Left hindlimb (tissue), 1 donor: ENCODE measurements at places on chromosomes 3 and 15.

DNA sequence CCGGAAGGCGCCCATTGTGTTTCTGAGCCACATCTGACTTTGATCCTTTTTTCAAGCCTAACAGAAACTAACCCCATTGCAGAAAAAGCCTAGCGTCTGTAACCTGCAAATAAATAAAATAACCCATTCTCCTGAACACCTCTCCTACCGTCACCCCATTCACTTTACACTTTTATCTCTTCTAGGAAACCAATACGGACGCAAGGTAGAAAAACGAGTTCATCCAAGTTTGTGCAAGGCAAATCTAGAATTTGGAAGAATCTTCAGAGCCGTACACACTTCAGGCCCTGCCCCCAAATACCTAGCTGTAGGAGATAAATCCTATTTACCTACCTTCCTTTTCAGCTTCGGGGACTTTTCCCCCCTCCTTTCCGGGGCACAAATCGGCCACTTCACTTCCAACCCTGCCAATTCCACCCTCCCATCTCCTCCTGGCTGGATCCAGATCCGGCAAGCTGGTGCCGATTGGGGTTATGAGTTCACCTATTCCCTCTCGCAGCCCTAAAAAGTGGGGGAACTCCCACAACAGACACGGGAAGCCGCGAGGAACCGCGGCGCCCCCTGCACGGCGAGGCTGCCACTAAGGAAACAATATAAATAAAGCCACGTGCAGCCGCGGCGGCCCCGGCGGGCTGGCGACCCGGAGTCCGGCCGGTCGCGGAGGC, 987 bp downstream of the PRTG start:
- peak; percentile 51 for DNase-seq

- no peak for DNase-seq
These were observed 112.1 kb downstream of the IQSEC1 start for GRCh38 chr3:12961007-12961696.

- no peak for DNase-seq
These were observed 7.6 kb downstream of the NSUN3 start for GRCh38 chr3:94070341-94070911.

DNA sequence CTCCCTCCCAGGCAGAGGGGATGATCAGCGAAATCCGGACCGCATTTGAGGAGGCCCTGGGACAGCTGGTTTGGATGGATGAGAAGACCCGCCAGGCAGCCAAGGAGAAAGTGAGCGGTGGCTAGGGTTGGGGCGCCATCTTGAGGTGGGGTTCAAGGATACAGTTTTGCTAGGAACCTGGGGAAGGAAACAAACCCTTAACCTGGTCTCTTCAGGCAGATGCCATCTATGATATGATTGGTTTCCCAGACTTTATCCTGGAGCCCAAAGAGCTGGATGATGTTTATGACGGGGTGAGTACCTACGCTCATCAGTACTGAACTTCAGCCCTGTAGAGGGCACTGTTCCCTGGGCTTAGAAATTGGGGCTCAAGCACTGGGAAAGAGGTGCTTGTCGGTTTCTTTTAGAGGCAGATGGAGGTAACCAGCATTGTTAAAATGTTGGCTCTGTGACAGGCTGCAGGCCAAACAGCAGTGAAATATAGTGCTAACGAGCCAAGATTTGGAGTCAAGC, 9.6 kb upstream of the PSMD2 start:
- no peak for DNase-seq

GRCh38 chr3:55333923-55334322, 153.2 kb downstream of the WNT5A start:
- no peak for DNase-seq

DNA sequence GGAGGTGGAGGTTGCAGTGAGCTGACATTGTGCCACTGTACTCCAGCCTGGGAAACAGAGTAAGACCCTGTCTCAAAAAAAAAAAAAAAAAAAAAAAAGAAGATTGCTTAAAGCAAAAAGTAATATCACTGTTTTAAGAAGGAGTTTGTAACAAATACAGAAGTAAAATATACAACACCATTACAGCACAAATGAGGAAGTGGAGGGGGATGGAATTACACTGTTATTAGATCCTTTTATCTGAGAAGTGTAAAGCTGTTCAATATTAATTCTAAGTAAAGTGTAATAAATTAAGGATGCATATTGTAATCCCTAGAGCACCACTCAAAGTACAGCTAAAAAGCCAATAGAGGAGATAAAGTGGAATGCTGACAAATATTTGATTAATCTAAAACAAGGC, 47.0 kb upstream of the SNRPA1 start:
- no peak for DNase-seq

DNA sequence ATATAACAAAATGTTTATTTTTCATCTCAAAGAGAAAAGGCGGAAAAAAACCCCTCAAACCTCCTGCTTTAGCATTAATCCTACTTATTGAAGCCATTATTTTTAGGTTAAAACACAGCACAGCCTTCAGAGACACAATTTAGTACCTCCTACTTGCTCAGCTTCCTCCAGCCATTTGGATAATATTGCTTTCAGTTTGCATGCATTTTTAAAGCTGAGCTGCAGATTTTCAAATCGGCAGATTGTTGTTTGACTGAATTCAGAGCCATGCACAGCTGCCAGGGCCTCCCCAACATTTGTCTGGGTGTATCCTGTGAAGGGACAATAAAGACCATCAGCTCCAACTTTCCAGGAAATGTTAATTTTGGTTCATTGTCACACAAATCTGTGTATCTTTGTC, 14.5 kb downstream of the POU1F1 start:
- DNase-seq: no peak

DNA sequence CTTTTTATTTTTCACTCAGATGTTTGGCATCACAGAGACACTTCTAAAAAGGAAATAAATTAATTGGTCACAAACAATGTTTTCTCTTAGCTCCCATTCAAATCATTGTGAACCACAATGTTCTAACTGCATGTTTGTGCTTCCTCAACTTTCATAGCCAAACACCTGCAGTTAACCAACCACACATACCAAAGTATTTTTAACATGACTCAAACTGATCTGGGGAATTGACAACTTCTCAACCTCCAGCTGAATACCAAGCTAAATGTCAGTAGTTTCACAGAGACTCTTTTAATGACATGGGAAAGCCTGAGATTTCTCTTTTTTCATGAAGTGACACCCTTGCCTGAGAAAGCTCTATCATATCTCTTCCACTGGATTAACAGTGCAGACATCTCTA, 217.9 kb upstream of the MME start:
- DNase-seq: no peak

GRCh38 chr3:139506766-139507165, 30.4 kb upstream of the RBP2 start:
- DNase-seq: no peak

- DNase-seq: no peak
These were observed 1.8 kb upstream of the MAPKAPK3 start for GRCh38 chr3:50615190-50615589.

DNA sequence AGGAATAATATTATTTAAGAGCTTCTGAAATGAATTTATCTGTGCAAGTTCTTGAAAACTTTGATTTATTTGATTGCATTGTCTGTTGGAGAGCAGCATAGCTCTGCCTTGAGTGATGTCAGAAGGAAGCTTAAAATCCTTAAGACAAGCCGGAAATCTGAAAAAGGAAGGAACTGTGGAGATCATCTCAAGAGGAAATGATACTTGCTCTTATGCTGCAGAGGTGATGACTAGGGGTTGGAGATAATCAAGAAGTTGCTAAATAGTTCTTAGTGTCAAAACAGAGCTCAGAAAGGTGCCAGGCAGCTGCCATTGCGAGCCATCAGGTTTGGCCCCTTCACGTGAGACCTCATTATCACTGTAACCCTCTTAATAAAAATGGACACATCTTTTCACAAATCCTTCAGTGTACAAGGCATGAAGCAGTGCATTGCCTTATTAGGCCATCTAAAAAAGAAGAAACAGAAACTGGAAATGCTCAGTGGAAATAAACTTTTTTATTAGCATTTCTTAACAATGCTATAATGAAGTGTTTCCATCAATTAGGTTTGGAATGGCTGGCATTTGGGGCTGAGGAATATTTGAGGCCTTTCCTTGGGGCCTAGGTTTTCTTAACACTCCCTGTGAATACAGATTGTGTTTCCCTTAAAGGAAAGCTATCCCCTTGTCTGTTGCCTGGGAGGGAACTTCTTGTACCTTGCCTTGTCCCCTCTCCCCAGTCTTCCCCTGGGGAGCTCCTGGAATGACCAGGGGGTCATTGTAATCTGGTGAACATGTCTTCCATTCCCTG, 34.5 kb upstream of the VILL start:
- no peak for DNase-seq
